Upper lobe of right lung (tissue), 1 donor: ENCODE measurements at places on chromosomes 1 and 21. TPM values are rescaled to one million over a fixed set of nuclear protein-coding genes. Genes with fewer than 3 reads are reported as not detected.
A peak's percentile ranks its signal among the peaks of the same experiment; 100 is the strongest.

- no peaks in the 10 kb centered on the region for H3K27me3 ChIP-seq
- no peaks in the 10 kb centered on the region for H3K36me3 ChIP-seq
- H3K4me1 ChIP-seq: peaks cover 12% of the 10 kb centered on the region
- H3K27ac ChIP-seq: peak overlapping the region; percentile 53
These were observed 38.3 kb upstream of the MAP10 start for GRCh38 chr1:232766904-232767303.

DNA sequence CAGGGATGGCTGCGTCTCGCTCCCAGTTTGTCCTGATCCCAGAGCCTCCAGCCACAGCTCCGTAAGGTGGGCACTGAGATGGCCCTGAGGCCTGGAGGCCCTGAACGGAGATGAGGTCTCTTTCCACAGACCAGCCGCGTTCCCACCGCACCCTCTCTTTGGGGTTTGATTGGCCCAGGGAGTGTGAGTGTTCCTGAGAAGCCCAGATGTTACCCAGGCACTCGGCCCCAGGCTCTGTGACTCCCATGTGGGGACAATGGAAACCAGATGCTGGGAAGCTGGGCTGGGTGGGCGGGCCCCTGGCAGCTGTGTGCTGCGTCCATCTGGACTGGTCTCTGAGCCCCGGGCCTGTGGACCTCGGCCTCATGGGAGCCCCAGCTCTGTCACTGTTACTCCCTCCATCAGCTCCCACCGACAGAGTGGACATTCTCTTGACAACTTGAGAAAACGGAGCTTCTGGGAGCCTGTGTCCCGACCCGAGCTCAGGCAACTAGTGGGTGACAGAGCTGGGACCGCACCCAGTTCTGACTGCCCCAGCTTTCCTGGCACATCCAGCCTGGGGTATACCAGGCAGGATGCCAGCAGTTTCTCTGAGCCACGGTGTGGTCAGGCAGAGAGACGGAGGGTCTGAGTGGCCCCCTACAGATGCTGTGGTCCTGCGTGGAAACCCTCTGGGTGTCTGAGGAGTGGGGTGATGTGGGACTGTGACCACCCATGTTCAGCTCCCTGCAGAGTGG is 9.8 kb upstream of the COL6A1 start:
- no peak overlapping the region for H3K4me3 ChIP-seq
- peaks cover 28% of the 10 kb centered on the region for H3K4me1 ChIP-seq
- peak overlapping the region; percentile 87 for H3K27ac ChIP-seq

GRCh38 chr1:205438213-205439158 is 16.6 kb upstream of the LEMD1 start:
- H3K4me1 ChIP-seq: peaks cover 33% of the 10 kb centered on the region
- H3K27ac ChIP-seq: no peak overlapping the region
- DNase-seq: peak; percentile 88
- H3K27me3 ChIP-seq: peaks cover 6% of the 10 kb centered on the region
- no peaks in the 10 kb centered on the region for H3K36me3 ChIP-seq

DNA sequence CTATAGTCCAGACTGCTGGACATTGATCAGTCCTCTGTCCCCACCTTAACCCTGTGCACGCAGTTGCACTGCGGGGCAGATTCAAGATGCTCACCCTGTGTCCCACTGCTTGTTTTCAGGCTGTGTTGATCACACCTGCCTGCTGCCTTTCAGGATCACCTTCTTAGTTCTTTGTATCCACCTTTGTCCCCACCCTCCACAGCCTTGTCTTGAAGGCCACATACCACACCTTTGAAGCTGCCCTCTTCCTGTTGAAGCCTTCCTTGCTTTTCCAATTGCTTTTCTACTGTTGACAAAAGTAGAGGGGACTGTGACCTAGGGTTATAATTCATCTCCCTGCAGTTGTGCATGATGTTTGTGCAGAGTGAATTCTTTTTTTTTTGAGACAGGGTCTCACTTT is 32.7 kb downstream of the UCK2 start:
- no peaks in the 10 kb centered on the region for H3K36me3 ChIP-seq
- peaks cover 5% of the 10 kb centered on the region for H3K4me1 ChIP-seq

DNA sequence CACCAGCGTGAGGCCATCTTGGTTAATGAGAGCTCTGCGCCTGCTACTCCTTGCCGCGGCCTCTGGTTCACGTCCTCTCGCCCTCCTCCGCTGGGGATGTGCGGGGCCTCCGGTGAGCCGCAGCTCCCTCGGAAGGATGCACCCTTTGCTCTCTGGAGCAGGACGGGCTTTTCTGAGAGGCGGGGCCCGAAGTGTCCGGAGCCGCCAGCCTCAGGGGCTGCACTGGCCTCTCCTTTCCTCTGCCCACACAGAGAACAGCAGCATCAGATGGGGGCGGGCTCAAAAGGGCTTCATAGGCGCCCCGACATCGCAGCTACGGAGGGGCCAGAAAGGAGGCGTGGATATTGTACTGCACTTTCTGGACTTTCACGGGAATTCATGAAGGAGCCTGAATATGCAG is 284.7 kb downstream of the CAMTA1 start:
- peaks cover 5% of the 10 kb centered on the region for H3K4me1 ChIP-seq
- peak overlapping the region; percentile 35 for H3K4me3 ChIP-seq
- DNase-seq: no peak

- H3K27me3 ChIP-seq: no peaks in the 10 kb centered on the region
- H3K27ac ChIP-seq: no peak overlapping the region
- H3K36me3 ChIP-seq: no peaks in the 10 kb centered on the region
- no peak overlapping the region for H3K4me3 ChIP-seq
- no peaks in the 10 kb centered on the region for H3K4me1 ChIP-seq
- peak; percentile 58 for DNase-seq
These were observed 51.1 kb downstream of the DISP3 start for GRCh38 chr1:11529763-11530730.

DNA sequence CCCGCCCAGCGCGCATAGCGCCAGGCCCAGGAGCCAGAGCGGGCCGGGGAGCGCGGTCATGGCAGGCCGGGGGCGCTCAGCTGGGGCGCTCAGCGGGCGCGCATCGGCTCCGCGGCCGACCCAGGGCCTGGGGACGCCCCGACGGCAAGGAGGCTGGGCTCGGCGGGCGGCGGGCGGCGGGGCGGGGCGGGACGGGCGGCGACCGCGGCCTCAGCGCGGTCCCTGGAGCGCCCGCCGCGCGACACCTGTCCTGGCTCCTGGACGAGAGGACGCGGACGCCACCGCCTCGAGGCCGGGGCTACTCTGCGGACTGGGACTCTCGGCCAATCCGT is 273 bp downstream of the BMP8B start:
- no peak for DNase-seq
- H3K27me3 ChIP-seq: peaks cover 20% of the 10 kb centered on the region
- no peaks in the 10 kb centered on the region for H3K36me3 ChIP-seq
- H3K4me3 ChIP-seq: peak overlapping the region; percentile 58

- no peak overlapping the region for H3K27ac ChIP-seq
- H3K36me3 ChIP-seq: no peaks in the 10 kb centered on the region
- DNase-seq: no peak
- H3K4me3 ChIP-seq: no peak overlapping the region
These were observed 125.4 kb upstream of the DAB1 start for GRCh38 chr1:57549300-57549699.

- no peak for DNase-seq
- no peaks in the 10 kb centered on the region for H3K27me3 ChIP-seq
- no peak overlapping the region for H3K4me3 ChIP-seq
These were observed 17.6 kb downstream of the RGS1 start for GRCh38 chr1:192592981-192593708.

- no peaks in the 10 kb centered on the region for H3K27me3 ChIP-seq
- peaks cover 10% of the 10 kb centered on the region for H3K4me1 ChIP-seq
- no peak for DNase-seq
- H3K27ac ChIP-seq: no peak overlapping the region
- H3K36me3 ChIP-seq: no peaks in the 10 kb centered on the region
These were observed 117.7 kb downstream of the ERG start for GRCh38 chr21:38380481-38381137.

- H3K4me1 ChIP-seq: no peaks in the 10 kb centered on the region
- no peaks in the 10 kb centered on the region for H3K27me3 ChIP-seq
- H3K4me3 ChIP-seq: no peak overlapping the region
These were observed 113.4 kb downstream of the HUNK start for GRCh38 chr21:31986035-31986856.

- peak overlapping the region; percentile 30 for H3K4me3 ChIP-seq
- no peaks in the 10 kb centered on the region for H3K27me3 ChIP-seq
- H3K36me3 ChIP-seq: peaks cover 8% of the 10 kb centered on the region
- peaks cover 17% of the 10 kb centered on the region for H3K4me1 ChIP-seq
These were observed 38.5 kb downstream of the AGPAT3 start for GRCh38 chr21:43903451-43904091.

DNA sequence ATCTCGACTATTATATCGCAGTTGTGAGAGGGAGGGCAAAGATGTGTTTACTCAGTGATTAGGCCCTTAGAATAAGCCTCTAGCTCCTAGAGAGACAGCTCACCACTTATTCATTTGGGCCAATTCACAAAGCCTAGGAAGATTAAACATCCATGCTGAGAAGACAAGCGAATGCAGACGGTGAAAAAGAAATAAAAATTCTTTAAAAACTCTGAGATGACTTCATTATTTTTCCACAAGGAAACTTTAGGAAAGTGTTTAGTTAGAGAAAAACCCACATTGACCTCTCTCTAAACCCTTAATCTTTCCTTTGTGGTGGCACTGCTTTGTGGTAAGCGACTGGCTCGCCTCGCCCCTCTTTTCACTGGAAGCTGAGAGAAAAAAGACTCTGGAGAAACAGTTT is 146.8 kb upstream of the DMRTA2 start:
- no peaks in the 10 kb centered on the region for H3K27me3 ChIP-seq
- no peaks in the 10 kb centered on the region for H3K4me1 ChIP-seq
- no peak overlapping the region for H3K27ac ChIP-seq
- no peak overlapping the region for H3K4me3 ChIP-seq

- no peak overlapping the region for H3K4me3 ChIP-seq
- no peaks in the 10 kb centered on the region for H3K4me1 ChIP-seq
- H3K36me3 ChIP-seq: peaks cover 6% of the 10 kb centered on the region
- no peaks in the 10 kb centered on the region for H3K27me3 ChIP-seq
These were observed 11.5 kb downstream of the MACO1 start for GRCh38 chr1:25442178-25442577.

DNA sequence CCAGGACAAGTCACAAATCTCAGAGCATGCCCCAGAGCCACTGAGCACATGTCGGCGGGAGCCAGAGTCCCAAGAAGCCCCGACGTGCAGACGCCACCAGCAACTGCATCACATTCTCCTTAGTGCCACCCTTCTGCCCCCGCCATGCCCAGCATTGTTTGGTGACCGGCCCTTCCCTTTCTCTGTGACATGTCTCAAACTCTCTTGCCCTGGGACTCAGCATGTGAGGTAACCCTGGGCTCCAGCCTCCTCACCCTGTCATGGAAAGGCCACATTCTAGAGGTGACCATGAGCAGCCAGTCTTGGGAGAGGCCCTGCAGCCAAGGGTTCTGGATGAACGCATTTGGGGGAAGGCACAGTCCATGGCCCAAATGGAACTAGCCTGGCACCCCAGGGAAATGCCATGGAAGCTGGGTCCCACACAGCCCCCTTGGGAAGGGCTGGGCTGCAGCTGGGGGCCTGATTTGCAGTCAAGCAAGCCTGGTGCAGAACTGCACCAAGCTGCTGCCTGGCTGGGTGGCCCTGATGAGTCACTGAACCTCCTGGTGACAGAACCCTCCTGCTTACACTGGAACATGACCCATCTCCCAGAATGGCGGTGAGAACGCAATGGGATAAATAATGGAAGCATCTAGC is 94.4 kb downstream of the ITPKB start:
- H3K27me3 ChIP-seq: no peaks in the 10 kb centered on the region
- peaks cover 58% of the 10 kb centered on the region for H3K36me3 ChIP-seq
- H3K4me3 ChIP-seq: no peak overlapping the region
- H3K27ac ChIP-seq: peak overlapping the region; percentile 47
- no peak for DNase-seq
- peaks cover 11% of the 10 kb centered on the region for H3K4me1 ChIP-seq

ARHGAP30 gene
- 38.0 TPM for total RNA-seq

TSPEAR gene
- 0.23 TPM for total RNA-seq

DFFA gene
- 36.9 TPM for total RNA-seq

IGSF5 gene
- total RNA-seq: not detected

GUCA2A gene
- total RNA-seq: not detected

MAP1LC3C gene
- total RNA-seq: 14.2 TPM

ST6GALNAC3 gene
- 5.6 TPM for total RNA-seq

GIPC2 gene
- 4.1 TPM for total RNA-seq

UBXN10 gene
- total RNA-seq: 0.87 TPM

CACNA1E gene
- 0.06 TPM for total RNA-seq

OR2T29 gene
- total RNA-seq: not detected

LYPD8 gene
- not detected for total RNA-seq

AQP10 gene
- total RNA-seq: 0.64 TPM

CNTN2 gene
- total RNA-seq: not detected

LMX1A gene
- total RNA-seq: not detected

CFAP126 gene
- total RNA-seq: not detected

KRTAP11-1 gene
- total RNA-seq: not detected
